ENCODE measurements at places on chromosomes 3 and 15. TPM values are rescaled to one million over a fixed set of nuclear protein-coding genes. Genes with fewer than 3 reads are reported as not detected.

The ANKRD34C gene
- total RNA-seq: not detected

The PLIN1 gene
- 0.32 TPM for total RNA-seq

The VEPH1 gene
- total RNA-seq: 0.40 TPM

The CAMK2N2 gene
- total RNA-seq: 0.24 TPM

The SERINC4 gene
- 0.36 TPM for total RNA-seq

The AGBL1 gene
- not detected for total RNA-seq

The LRRIQ4 gene
- not detected for total RNA-seq

The LRRC31 gene
- not detected for total RNA-seq

The LSMEM2 gene
- total RNA-seq: not detected

The CD96 gene
- 1.0 TPM for total RNA-seq

The MBD4 gene
- total RNA-seq: 20.8 TPM

The PLA2G4D gene
- 1.5 TPM for total RNA-seq

The OR5K4 gene
- not detected for total RNA-seq

The HRG gene
- total RNA-seq: 0.12 TPM

The ADAMTS9 gene
- total RNA-seq: 4.3 TPM

The C3orf62 gene
- total RNA-seq: 4.5 TPM

The STRC gene
- not detected for total RNA-seq

The CLSTN2 gene
- 1.5 TPM for total RNA-seq

The RARB gene
- 2.5 TPM for total RNA-seq

The ST8SIA2 gene
- 0.16 TPM for total RNA-seq

The PPP4R2 gene
- 44.5 TPM for total RNA-seq

The TAMM41 gene
- 13.6 TPM for total RNA-seq

The EBLN2 gene
- total RNA-seq: 2.1 TPM

The UCN2 gene
- 2.2 TPM for total RNA-seq

Data from esophagus mucosa (tissue), 1 donor.